ENCODE measurements at places on chromosomes 2 and 18.

GRCh38 chr2:217964275-217965161 is 38.3 kb downstream of the TNS1 start:
- no peak for DNase-seq

DNA sequence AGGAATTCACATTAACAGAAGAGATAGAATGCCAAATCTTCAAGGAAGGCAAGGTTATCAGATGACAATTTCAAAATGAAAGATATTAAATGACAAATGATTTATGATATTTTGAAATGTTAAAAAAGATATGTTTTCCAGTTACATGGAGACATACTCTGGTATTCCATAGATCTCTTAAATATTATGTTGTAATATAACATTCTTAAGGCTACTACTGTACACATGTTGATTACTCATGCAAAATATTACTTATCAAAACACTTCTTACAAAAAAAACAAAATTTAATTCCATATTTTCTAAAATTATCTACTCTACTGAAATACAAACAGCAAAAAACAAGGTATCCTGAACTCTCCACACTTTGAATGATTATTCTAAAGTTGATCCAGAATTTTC is 22.9 kb downstream of the RTTN start:
- DNase-seq: no peak

GRCh38 chr18:5527603-5528002 is 16.2 kb downstream of the EPB41L3 start:
- peak; percentile 95 for DNase-seq

DNA sequence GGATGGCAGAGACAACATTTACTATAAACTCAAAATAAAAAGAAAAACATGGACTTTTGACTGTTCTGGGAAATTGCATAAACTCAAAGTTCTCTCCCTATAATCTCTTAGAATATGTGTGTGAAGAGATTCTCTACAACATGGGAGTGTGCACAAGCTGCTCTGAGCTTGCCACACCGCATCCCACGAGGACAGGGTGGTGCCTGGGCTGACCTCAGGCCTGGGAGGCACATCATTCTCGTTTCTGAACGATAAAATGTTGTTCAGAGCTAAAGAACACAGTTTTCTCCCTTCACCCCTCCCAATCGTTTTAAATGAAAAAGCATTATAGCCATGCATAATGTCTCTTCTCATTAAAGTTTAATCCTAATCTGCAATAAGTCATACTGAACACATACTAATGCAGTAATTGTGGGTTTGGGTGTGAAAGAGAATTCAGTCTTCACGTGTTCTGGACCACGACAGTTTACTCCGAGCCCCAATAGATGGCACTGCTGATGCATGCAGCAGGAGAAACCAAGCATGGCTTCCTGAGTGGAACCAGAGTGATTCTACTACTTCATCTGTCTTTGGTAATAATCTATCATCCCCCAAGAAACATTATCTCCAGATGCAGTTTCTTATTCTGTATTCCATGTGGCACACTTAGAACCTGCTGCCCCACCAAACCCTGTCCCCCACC is 46.9 kb upstream of the LAMA1 start:
- DNase-seq: peak; percentile 53

DNA sequence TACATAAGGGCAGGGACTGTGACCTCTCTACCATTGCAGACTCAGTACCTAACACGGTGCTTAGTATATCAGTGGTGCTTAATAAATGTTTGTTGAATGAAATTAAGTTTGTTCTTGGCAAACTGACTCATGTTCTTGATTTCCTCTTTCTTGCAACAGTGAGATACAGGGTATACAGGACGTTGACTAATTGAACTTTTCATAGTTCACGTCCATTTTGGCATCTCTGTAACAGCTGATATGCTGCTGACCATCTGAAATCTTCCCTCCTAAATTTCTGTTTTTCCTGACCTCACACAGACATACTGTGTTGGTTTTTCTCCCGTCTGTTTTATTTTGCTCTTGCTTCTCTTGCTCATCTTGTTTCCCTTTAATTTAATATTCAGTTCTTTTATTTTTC is 44.2 kb downstream of the LHCGR start:
- peak; percentile 40 for DNase-seq

DNA sequence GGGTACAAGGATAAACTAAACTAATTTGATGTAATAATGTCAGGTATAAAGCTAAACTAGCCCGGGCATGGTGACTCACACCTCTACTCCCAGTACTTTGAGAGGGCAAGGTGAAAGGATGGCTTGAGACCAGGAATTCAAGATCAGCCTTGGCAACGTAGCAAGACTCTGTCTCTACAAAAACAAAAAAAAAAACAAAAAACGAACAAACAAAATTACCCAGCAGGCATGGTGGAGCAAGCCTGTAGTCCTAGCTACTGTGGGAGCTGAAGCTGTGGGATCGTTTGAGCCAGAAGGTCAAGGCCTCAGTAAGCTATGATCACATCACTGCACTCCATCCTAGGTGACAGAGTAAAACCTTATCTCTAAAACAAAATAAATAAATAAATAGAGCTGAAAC is 131.8 kb upstream of the KYNU start:
- DNase-seq: no peak

GRCh38 chr2:173511942-173512341 is 157.3 kb downstream of the CDCA7 start:
- DNase-seq: no peak

- DNase-seq: peak; percentile 70
Measured at GRCh38 chr2:233386382-233387041, 32.2 kb downstream of the DGKD start.

DNA sequence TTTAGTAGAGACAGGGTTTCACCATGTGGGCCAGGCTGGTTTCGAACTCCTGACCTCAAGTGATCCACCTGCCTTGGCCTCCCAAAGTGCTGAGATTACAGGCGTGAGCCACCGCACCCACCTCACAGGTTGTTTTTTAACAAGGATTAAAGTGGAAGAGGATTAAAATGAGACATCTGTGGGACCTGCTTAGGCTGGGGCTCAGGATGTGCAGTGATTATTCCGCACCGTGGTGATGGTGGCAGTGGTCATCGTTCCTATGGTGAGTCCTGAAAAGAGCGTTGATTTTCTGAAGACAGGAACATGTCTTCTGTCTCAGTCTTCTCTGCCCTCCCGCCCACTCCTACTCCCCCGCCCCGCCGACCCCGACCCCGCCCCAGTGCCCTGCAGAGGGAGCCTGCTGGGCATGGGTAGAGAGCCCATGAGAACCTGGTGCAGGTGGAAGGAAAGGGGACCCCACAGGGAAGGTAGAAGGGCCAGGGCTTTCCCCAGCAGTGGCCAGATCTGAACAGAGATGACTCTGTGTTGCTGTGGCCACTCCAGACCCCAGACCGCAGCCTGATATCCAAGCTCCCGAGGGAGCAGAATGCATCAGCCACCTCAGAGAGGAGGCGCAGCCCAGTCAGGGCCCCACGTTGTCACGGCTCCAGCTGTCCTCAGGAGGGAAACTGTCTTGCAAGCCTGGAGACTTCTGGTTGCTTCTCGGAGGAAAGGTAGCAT is 34.5 kb upstream of the FOSL2 start:
- DNase-seq: no peak

DNA sequence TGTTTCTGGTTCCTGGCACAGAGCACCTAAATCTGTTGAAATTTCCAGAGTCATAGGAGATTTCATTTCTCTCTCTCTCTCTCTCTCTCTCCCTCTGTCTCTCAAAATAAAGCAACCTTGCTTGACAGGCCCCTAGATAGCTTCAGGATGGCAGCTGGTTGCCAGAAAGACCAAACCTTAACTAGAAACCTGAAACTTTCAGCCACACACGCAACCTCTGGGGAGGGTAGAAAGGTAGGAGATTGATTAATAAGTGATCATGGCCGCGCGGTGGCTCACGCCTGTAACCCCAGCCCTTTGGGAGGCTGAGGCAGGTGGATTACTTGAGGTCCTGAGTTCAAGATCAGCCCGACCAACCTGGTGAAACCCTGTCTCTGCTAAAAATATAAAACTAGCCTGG is 1885.4 kb upstream of the CELF4 start:
- DNase-seq: no peak

DNA sequence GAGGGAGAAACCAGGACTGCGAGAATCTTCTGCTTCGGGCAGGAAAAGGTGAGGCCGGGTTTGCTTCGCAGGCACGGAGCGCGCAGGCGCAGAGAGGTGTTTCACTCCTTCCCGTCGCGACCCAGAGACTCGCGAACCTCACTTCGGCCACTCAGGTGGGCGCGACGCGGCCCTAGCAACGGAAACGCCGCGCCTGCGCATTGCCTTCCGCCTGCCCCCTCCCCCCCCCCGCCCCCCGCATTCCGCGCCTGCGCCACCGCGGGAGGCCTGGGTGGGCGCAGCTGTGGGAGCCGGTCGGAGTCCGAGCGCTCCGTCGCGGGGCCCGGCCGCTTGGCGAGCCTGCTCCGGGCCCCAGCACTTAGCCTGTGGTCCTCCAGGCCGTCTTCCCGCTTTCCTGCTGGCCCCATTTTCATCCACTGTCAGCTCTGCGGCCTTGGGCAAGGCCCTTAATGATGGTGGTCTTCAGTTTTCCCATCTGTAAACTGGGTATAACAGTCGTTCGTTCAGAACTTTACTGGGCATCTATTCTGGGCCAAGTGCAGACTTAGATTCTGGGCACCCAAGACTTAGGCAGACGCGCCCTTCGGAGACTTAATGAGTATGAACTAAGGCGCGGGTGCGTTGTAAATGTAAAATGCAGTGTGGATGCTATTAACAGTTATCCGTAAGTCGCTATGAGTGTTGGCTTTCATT is 62.1 kb upstream of the ACKR3 start:
- no peak for DNase-seq

GRCh38 chr2:231467016-231467545 is 2.8 kb upstream of the NCL start:
- DNase-seq: no peak

DNA sequence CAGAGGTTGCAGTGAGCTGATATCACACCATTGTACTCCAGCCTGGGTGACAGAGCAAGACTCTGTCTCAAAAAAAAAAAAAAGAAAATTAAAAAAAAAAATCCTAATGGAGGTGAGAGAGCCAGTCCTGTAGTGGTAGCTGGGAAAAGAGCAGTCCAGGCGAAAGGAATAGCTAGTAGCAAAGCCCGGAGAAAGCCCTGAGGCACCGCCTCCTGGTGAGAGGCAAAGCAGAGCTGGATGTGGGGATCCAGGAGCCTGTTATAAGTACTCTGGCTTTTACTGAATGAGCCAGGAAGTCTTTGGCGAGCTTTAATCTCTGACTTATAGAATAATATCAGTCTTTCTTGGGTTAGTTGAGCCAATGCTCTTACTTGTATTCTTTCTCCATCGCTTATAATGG is 6.6 kb upstream of the KLHL23 start:
- no peak for DNase-seq

GRCh38 chr2:70668911-70669310 is 99.1 kb downstream of the ADD2 start:
- DNase-seq: no peak

DNA sequence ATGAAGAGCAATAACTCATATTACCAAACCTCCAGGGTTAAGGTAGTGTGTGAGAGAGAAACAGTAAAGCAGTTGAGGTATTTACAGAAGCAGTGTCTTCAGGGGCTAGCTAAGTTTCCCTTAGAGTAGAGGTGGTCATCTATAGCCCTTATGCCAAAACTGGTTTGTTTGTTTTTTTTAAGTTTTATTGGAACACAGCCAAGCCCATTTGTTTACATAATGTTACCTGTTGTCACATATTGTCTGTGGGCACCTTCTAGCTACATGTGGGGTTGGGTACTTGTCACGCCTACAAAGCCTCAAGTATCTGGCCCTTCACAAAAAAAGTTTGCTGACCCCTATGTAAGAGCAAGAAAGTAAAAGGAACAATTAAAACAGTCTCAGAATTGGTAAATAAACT is 39.4 kb downstream of the ACTR2 start:
- DNase-seq: no peak

- DNase-seq: no peak
Measured at GRCh38 chr2:17617516-17617915, 77.0 kb downstream of the VSNL1 start.

GRCh38 chr2:221388891-221389290 is 183.2 kb downstream of the EPHA4 start:
- DNase-seq: no peak

DNA sequence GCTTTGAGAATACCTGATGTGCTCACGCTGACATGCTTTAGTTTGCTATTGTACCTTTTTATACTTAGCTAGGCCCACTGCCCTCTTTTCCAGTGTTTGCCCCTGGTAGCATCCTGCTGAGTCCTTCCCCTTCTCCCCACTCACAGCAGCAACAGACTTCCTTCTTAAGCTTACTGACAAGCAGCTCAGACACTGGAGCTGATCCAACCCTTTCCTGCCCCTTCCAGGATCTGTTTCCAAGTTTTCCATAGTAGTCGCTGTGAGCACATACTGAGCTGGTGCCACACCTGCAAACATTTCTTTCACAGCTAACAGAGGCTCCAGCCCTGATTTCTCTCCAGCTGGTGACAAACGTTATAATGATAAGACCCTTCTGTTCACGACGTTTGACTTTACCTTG is 991.4 kb upstream of the CELF4 start:
- no peak for DNase-seq

GRCh38 chr2:83081826-83082690 is 1377.0 kb downstream of the SUCLG1 start:
- peak; percentile 7 for DNase-seq

DNA sequence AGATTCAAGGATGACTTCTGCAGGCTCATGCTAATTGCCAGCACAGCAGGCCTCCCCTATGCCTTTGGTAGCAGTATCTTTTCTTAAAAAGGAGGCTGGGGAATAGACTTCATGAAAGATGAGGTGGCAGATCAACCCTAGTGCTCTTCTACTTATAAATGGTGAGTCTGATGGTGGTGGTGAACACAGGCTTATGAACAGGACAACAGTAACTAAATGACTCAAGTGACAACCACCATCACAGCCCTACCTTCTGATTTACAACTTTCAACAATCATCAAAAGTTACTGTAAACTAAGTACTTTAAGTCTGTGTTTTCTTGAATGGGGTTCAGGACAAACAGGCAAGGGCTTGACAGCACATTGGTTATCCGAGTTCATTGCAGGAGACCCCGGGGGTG is 39.3 kb downstream of the PAIP2B start:
- DNase-seq: no peak

GRCh38 chr2:229297247-229297646 is 26.2 kb upstream of the PID1 start:
- peak; percentile 50 for DNase-seq

- no peak for DNase-seq
Measured at GRCh38 chr2:46091961-46092667, 205.1 kb upstream of the EPAS1 start.

DNA sequence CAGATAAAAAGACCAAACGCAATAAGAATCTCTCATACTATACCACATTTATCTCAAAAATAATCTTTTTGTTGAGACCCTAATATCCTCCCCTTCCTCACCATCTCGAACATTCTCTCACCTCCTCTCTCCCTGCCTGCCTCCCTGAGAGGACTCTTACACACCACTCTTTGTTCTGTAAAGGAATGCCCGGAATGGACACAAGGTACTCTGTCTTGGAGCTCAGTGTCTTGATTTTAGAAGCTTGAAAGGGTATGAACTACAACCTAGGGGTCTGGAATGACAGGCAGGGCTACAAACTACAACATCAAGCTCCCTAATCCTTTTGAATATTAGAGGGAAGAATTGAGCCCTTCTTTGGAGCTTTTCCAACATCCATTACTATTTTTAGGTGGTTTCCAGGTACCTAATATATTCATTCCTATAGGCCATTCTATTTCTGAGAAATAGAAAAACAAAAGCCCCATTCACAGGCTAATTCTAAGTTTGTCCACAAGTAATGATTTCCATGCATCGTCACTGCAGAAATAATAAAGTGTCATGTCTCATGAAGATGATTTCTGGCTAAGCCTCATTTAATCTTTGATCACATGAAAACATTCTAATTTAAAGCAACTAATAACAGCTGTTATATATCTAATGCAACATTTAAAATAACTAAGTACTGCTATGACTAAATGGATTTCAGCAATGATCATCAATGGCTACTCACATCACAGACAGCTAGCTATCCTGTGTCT is 60.6 kb downstream of the LRP2 start:
- DNase-seq: no peak

GRCh38 chr2:54939446-54940118 is 110.7 kb downstream of the RTN4 start:
- DNase-seq: no peak
